ENCODE measurements at places on chromosomes 16 and 17.

DNA sequence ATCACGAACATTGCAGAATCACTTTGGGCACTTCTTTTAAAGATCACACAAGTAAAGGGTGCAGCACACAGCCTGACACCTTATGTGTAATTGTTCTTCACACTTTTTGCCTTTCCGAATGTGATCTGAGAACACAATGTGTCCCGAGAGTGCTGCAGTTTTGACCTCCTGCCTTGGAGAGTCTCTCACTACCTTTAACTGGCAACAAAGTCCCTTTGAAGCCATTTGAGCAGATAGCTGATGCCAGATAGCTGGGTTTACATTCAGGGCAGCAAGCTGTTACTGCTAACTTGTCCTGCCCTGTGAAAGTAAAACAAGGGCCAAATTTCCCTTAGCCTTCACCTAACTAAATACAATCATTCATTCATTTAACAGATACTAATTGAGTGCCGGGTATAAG is 411.0 kb upstream of the DYNLRB2 start:
- no peak for DNase-seq

DNA sequence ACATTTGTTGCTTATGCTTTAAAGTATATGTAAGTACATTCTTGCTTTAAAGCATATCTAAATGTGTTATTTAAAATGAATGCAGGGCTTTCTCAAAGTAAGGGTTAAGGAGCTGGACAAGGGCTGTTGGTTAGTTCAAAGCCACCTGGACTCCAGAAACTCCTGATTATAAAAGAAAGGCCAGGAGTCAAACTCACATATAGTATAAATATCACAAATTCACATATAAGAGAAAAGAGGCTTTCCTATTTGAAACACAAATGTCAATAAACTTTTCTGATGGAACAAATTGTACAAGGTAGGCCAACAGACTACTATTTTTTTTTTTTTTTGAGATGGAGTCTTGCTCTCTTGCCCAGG is 84.5 kb upstream of the CORO6 start:
- DNase-seq = no peak

GRCh38 chr16:27444015-27444414 is 42.0 kb downstream of the IL21R start:
- DNase-seq = no peak

GRCh38 chr16:84450176-84450865 is 54.1 kb downstream of the MEAK7 start:
- DNase-seq = no peak

GRCh38 chr16:12462426-12463280 is 341.0 kb downstream of the CPPED1 start:
- no peak for DNase-seq

GRCh38 chr16:87801679-87802259 is 36.0 kb upstream of the KLHDC4 start:
- no peak for DNase-seq

Measured in T47D (cell line).